ENCODE measurements at places on chromosomes 4 and X.

- no peak for DNase-seq
Measured at GRCh38 chr4:169241464-169241863, 29.3 kb downstream of the SH3RF1 start.

- DNase-seq: peak; percentile 67
Measured at GRCh38 chr4:18366892-18367291, 345.3 kb upstream of the LCORL start.

DNA sequence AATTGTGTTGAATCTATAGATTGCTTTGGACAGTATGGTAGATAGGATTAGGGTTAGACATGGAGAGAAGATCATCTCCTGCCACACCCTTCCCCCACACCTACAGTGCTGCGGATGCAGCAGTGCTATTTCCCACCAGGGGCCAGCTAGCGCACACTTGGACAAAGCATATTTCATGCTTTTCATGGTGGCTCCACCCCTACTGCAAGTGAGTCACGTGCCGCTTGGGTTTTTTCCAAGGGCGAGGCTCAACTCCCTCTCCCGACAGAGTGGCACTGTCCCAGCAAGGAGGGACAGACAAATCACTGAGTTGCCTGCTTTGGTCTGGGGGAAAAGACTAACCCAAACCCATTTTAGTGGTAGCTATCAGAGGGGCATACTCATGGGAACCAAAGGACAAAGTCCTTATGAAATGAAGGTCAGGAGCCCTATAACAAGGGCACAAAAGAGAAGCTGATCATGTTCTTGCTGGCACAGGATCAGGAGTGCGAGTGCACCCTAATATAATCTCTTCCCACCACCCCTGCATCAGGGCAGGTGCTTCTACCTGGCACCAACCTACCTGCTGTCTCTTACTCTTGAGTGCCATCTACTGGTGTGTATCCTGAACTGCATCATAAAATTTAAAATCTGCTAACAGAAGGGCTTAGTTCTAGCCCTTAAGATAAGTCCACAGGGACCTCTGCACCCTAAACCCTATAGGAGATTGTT lies 55.1 kb upstream of the PGAM4 start:
- peak; percentile 56 for DNase-seq

- no peak for DNase-seq
Measured at GRCh38 chrX:96619588-96619987, 65.1 kb upstream of the DIAPH2 start.

DNA sequence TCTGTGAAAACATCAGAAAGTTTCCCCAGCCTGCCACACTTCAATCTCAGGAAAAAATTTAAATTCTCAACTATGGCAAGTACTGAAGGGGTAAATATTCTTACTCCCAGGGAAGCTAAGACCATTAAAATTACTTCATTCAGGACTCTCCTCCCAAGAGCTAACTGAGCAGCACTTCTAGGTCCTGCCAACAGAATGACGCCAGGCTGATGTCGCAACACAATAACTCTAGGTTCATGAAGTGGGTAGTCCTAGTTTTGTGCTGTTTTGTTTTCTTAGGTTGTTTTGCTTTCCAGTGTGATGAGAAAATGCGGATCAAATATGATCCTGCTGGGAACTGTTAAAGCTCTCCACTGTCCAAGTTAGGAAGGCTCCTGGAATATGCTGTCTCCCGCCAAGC lies 180.0 kb downstream of the NKX6-1 start:
- DNase-seq: no peak

- DNase-seq: no peak
Measured at GRCh38 chr4:24956091-24956490, 43.2 kb upstream of the CCDC149 start.

GRCh38 chrX:15834827-15835595 lies 19.6 kb downstream of the AP1S2 start:
- DNase-seq: no peak

DNA sequence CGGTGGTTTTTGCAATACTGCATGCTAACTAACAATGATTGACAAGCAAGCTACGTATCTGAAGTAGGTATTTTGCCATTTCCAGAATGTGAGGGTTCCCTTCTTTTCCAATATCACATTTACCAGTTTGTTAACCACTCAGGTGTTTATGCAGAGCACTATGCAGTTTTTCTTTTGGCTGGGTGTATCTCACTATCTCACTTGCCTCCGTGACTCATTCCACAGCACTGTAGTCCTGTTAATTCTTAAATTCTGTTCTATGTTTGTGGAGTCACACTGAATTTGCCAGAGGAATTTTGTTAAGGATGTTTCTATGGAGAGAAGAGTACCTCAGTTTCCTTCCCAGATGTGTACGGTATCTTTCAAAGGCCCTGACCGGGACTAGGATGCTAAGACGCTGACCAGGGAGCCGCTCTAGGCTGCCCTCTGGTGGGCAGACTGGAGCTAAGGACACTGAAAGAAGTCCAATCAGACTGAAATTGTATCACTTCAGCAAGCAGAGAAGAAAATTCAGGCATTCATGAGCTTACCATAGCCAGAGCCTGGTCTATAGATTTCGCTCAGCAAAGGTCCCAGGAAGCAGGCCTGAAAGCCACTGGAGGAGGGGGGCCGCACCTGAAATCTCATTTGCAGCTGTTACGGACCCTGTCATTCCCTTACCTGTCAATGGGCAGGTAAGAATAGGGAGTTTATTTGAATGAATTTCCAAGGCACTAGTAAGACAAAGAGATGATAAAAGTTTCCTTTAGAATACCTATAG lies 388.4 kb upstream of the SPOCK3 start:
- DNase-seq: peak; percentile 66

DNA sequence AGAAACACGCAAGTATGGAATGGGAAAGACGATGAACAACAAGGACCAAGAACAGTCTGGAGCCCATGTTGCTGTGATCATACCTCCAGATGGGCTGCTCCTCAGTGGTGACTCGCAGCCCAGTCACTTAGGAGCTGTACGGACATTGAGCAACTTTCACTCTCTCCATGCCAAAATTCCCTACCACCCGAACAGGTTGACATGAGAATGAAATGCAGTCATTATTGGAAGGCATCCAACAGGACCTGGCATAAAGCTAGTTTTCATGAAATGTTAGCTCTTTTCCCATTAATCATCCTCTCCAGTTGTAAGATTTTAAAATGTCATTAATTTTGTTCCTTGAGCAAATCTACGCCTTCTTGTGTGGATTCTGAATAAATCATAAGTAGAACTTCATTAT lies 82.7 kb upstream of the GPM6B start:
- DNase-seq: peak; percentile 85

- DNase-seq: no peak
Measured at GRCh38 chr4:38612646-38613414, 51.2 kb upstream of the KLF3 start.

GRCh38 chr4:184424993-184425758 lies 49.2 kb downstream of the IRF2 start:
- DNase-seq: no peak

- DNase-seq: peak; percentile 45
Measured at GRCh38 chr4:164935363-164935762, 42.1 kb downstream of the TRIM61 start.

- DNase-seq: no peak
Measured at GRCh38 chrX:103442536-103442901, 66.2 kb downstream of the BEX3 start.

- no peak for DNase-seq
Measured at GRCh38 chr4:42789041-42789567, 103.4 kb upstream of the GRXCR1 start.

DNA sequence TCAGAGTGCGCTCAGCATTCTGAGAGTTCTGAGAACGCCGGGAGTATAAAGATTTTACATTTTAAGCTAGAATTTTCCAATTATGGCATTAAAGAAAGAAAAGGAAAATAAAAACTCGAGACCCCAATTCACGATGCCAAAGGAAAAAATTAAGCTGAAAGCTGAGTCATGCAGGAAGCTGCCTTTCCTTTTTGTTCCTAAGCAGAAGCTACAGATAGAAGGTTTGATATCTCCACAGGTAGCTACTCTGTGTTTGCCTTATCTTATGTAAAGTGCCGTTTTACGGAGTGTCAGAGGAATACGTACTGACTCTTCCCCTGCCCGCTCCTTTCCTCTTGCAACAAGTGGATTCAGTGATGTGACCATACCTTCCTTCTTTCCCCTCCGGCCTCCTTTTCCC lies 10.8 kb upstream of the SORBS2 start:
- no peak for DNase-seq

DNA sequence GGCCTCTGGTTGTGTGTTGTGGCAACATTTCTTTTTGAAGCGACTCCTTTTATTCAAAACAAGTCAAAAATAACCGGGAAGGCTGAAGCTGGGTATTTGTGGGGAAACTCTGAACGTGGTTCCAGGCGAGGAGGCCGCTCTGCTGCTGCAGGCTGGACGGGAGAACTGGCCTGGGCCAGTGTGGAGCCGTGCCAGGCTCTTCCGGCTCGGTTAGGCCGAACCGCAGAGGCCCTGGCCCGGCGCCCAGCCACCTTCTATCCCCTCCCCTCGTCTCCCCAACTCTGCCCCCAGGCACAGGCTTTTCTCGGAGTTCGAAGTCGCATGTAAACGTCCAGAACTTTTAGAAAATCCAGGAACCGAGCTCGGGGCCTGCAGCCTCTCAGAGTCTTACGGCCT lies 2.4 kb upstream of the BCOR start:
- DNase-seq: no peak

DNA sequence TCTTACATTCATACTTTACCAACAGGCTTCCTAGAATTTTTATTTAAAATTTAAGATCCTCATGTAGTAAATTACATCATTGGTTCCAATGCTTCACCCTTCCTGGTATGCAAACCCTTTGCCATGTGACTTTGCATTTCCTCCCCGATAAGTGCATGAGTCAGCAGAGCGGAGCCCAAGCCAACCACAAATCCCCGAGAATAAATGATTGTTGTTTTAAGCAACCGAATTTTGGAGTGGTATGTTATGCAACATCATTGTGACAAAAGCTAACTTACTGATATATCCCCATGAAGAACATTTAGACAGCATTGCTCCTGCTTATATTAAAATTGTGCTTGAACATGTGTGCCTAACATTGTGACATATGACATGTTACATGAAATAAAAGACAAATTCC lies 199.4 kb upstream of the DDX53 start:
- DNase-seq: peak; percentile 81

GRCh38 chrX:33207056-33207455 lies 4.3 kb downstream of the DMD start:
- no peak for DNase-seq

- DNase-seq: no peak
Measured at GRCh38 chr4:174828845-174829701, at the start of gene GLRA3. Gene GLRA3 (minus strand): TSS chr4:174829247. CDS start chr4:174828811, 436 bp downstream.

DNA sequence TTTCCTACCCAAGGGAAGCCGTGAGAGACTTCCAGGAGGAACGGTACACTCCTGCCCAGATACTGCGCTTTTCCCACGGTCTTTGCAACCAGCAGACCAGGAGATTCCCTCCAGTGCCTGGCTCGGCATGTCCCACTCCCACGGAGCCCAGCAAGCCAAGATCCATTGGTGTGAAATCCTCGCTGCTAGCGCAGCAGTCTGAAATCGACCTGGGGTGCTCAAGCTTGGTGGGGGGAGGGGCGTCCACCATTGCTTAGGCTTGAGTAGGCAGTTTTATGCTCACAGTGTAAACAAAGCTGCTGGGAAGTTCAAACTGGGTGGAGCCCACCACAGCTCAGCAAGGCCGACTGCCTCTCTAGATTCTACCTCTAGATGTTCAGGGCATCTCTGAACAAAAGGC lies 284.8 kb upstream of the FGF13 start:
- DNase-seq: no peak

GRCh38 chrX:125678258-125678657 lies 358.6 kb downstream of the TEX13C start:
- DNase-seq: no peak

- DNase-seq: no peak
Measured at GRCh38 chr4:8523175-8523574, 57.0 kb upstream of the GPR78 start.

- DNase-seq: no peak
Measured at GRCh38 chr4:187027272-187027671, 303.6 kb upstream of the FAT1 start.

DNA sequence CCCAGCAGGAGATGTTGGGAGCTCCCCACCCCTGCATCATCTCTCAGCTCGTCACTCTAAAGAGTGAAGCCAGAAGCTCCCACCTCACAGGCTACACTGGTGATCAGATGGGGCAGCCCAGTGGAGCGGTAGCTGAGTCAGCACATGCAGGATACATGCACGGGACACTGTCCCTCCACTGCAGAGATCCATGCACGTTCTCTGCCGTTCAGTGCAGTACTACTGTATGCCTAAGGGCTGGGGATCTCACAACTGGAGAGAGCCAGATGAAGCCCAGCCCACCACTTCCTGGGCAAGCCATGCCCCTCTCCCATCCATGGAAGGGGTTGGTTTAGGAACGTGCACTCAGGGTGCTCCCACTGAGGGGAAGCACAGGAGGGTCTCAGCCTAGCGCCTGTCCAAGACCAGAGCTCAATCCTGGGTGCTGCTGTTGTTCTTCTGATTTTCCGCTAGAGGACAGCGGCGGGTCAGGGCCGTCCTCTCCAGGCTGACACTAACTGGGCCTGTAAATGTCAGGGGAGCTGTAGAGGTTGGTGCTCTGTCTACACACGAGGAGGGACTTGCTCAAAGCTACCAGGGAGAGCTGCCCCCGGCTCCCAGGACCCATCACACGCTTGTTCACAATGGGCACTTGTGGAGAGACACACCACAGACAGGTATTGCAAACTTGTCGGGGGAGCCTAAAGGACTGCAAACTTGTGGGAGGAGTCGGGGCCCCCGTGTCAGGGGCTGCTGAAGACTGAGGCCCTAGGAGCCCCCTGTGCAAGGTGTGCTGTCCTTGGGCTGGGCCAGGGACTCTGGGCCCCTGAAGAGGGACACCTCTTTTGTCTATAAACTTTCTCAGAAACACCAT lies 18.2 kb upstream of the ABLIM2 start:
- peak; percentile 67 for DNase-seq

DNA sequence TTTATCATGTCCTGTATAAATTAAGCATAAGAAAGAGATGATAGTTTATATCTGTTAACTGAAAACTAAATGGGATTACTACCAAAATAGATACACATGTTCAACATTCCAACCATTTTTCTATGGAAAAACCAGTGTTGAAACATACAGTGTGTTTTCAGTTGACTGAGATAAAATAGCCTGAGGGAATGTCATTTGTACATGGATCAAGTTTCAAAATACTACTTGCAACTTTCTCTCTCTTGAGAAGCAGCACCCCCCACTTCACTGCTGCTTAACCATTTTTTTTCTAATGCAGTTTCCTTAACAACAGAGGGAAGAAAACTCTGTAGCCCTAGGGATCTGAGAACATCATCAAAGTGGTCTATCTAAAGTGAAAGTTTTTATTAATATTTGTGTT lies 70.8 kb downstream of the NPNT start:
- no peak for DNase-seq

DNA sequence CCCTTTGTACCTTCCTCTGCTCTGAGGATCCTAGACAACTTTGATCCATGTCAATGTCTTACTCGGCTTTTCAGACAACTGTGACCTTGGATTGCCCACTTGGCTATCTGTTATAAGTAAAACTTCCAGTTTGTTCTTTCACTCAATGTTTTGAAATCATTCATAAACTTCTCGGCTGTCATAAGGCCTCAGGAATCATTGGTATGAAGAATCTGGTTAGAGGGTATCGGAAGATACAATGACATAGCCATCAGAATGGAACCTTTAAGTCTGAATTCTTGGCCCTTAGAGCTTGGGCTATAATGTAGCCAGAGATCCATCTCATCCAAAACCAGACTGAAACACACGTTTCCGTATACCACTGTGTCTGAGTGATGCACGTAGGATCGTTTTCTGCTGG lies 59.0 kb upstream of the WDR1 start:
- DNase-seq: no peak

- no peak for DNase-seq
Measured at GRCh38 chrX:12118134-12118533, 20.1 kb upstream of the FRMPD4 start.
